ENCODE measurements at places on chromosomes 2 and 18.
A peak's percentile ranks its signal among the peaks of the same experiment; 100 is the strongest.

DNA sequence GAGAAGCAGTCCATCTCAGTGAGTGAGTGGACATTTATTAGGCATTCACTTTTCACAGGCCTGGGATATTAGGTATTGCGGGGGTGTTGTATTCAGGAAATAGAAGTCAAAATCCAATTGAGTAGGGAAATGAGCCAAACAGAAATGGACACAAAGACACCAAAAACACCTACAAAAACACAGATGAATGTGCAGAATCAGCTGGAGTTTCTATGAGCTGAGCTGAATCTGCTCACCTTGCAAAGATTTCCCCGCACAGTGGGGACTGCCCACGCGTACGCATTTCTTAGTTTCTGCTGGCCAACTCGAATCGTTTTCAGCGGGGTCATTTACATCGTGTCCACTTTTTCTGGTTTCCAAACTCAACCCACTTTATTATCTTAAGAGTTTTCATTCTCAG, 160.0 kb downstream of the BCL2 start:
- DNase-seq, result peak; percentile 77

GRCh38 chr2:60521626-60522025, 31.8 kb downstream of the BCL11A start:
- no peak for DNase-seq

DNA sequence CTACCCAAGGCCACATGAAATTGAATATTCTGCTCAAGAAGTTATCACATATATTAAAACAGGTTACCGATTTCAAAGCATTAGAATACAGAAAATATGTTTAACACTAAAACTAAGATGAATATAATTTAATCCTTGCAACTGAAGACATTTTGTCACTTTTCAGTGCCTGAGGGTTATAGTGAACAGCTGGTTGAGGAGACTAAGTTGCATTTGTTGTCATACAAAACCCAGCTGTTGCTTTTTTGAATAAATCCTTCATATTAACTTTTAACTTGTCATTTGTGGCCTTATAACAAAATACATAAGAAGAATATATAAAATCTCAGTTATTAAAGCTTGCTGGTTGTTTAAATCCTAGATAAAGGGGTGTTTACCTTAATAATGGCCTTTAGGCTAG, 37.5 kb downstream of the RBKS start:
- DNase-seq, result no peak

- DNase-seq, result no peak
Measured at GRCh38 chr2:156540706-156541105, 104.5 kb downstream of the GPD2 start.

- no peak for DNase-seq
Measured at GRCh38 chr2:118806797-118807667, 40.4 kb downstream of the EN1 start.

- no peak for DNase-seq
Measured at GRCh38 chr2:164046040-164046439, 310.2 kb upstream of the FIGN start.

DNA sequence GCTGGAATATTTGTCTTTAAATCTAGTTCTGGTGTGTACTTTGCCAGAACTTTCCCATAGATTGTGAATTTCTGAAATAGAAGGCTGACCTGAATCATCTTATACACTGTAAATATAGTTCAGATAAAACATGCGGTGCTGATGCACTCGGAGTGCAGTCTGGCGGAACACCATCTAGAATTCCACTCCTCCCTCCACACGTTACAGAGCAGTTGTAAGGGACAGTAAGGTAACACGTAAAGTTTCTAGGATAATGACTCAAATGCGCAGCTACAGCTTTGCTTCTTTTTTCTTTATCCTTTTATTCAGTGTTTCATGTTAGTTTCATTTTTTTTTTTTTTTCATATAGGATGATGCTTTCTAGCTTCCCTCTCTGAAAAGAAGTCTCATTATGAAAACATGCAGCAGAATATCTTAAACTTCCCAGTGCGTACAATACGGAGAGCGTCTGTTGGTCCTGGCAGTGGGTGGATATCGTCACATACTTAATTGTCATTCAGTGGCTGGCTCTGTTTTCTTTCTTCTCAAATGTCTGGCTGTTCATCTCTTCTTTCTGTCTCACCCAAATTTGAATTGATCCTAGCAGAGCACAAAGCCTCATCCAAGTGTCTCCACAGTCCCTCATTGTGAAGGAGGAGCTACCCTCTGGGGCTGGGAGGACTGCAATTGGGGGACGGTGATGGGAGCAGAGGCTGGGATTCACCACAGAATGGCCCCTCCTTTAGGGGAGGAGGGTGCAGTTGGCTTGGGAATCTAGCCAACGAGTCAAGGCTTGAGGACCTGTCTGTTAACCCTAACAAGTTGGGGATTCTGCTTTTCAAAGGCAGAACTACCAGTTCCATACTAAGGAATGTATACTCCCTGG, 138.8 kb downstream of the MYT1L start:
- DNase-seq, result no peak

DNA sequence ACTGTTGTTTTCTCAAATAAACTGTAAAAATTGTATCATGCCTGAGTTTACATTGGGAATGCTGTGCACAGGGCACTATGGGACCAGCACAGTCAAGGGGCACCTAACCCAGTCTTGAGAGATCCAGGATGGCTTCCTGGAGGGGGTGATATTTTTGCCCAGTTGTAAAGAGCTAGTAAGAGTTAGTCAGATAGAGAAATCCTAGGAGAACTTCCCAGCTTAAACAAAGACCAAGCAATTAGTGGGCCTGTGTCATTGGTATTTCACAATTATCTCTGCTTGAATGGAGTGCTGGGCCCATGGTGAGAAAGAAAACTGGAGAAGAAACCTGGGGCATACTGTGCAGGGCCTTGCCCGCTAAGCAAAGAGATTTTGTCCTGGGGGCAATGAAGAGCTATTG, 12.2 kb downstream of the XDH start:
- no peak for DNase-seq

- no peak for DNase-seq
Measured at GRCh38 chr18:21483051-21483450, 117.5 kb downstream of the ESCO1 start.

DNA sequence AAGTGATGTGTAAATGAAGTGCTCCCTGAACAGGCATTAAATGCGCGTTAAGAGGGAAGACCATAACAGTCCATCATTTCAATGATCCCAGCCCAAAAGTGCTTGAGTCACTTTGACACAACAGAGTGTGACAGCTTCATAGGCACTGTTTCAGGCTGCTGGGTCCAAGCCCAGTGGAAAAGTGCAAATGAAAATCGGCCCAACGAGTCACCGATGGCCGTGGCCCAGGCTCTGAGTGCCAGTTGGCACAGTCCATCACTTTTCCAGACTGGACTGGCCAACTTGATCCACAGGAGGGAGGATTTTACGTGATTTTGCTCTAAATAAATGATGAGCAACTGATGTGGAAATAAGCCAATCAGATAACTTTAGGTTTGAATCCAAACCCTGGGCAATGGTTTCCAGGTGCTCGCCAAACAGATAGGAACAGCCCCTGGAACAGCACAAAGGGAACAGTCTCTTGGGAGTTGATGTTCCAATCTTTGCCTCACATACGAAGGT, 114.0 kb downstream of the SP3 start:
- no peak for DNase-seq

DNA sequence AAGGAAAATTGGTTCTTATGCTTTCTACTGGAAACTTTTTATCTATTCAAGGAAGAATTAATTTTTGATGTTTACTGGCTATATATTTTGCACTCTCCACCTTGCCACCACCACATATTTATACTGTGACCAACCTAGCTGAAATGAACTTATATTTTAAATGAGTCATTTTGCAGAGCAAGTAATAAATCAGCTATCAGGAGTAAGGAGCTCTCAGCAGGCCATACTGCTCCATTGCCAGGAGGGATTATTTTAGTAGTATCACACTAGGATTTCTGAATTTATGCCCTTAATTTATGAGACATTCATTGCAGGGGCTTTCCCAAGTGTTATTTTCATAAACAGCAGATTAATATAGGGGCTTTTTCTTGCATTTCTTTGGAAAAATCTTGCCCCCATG, 125.8 kb upstream of the CYP1B1 start:
- no peak for DNase-seq

GRCh38 chr2:529424-529823, 147.8 kb downstream of the TMEM18 start:
- DNase-seq, result no peak

DNA sequence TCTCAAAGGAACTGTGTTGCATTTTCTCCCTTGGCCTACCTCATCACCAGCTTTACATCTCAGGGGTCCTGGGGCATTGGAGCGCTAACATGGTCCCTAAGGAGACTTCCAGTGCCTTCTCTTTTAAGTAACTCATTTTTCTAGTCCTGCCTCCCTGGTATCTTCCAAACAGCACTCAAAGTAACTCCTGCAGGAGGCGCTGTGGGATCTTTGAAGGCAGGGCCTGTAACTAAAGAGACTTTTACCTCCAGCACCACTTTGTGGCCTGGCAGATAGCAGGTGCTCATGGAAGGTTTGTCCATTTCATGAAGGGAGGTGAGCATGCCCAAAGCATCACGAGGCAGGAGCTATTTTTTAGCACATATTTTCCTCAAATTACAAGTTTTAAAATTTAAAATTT, 411.0 kb upstream of the GYPC start:
- peak; percentile 61 for DNase-seq

GRCh38 chr2:113273027-113273551, 5.6 kb downstream of the PAX8 start:
- DNase-seq, result peak; percentile 28

DNA sequence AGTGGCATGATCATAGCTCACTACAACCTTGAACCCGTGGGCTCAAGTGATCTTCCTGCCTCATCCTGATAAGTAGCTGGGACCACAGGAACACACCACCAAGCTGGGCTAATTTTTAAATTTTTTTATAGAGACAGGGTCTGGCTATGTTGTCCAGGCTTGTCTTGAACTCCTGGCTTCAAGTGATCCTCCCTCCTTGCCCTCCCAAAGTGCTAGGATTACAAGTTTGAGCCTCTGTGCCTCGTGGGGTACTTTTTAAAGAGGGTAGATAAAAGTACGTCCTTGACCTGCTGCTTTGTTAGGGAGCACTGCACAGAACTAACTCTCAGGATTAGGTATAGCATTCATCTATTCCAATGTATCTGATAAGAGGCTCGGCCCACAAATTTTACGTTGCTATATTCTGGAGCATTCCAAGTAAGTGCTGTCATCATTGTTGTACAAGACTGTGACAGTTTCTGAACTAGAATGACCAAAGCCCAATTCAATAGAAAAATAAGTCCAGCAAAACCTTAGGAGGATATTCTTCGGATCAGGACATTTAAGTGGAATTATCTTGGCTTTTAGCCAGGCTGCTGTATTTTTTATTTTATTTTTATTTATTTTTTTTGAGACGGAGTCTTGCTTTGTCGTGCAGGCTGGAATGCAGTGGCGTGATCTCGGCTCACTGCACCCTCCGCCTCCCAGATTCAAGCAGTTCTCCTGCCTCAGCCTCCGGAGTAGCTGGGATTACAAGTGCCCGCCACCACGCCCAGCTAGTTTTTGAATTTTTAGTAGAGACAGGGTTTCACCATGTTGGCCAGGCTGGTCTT, 4.1 kb downstream of the MTCL1 start:
- no peak for DNase-seq

DNA sequence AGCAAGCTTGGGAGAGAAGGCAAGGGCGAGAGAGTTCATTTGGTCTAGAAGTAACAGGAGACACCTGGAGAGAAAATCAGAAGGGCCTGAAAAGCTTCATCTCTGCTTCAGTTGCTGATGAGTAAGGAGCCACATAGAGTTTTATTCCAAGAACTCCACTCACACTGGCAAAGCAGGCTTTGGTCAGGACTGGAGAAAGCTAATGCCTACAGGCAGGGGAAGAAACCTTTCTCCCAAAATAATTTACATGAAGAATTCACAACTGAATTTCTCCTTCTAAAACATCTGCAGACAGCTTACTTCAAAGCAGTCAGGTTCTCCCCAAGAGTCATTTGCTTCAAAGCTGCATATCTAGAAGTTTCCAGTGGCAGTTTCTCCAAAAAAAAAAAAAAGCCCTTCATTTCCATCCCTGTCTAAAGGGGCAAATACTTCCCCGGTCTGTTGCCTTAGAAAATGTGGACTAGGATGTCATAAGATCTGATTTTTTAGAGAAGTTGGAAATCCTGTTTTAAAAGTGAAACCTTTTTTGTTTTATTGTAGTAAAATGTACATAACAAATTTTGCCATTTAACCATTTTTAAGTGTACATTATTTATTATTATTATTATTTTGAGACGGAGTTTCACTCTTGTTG, 46.3 kb downstream of the TMEM247 start:
- no peak for DNase-seq

- DNase-seq, result no peak
Measured at GRCh38 chr18:65227970-65228369, 522.8 kb upstream of the CDH7 start.

GRCh38 chr2:149167941-149168340, 129.4 kb downstream of the LYPD6B start:
- no peak for DNase-seq

DNA sequence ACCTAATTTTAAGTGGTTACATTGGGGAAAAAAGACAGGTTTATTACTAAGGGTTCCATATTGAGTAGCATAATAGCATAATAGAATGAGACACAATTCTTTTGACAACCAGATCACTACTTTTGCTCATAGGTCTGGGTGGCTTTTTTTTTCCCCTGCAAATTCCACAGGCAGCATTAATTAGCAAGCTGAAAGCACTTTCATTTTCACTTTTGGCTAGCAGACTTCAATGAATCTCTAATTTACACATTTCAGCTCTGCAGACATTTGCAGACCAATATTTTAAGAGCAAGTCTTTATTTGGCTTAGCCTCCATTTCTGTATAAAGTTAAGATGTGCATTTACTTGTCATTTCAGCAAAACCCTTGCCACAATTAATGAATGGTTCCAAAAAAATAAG, 185.5 kb downstream of the NOL4 start:
- no peak for DNase-seq

DNA sequence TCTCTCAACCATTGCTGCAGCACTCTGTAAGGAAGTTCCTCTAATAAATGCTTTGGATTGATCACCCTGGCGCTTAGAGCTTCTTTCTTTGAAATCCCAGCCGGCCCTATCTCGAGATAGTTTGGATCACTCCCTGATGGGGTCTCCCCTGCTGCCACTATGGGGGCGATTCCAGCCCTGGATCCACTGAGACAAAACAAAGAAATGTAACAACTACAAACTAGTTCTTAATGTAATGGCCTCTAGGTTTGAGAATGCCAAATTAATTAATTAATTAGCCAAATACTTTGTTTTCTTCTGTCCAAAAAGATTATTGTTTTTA, 15.2 kb downstream of the SRSF7 start:
- peak; percentile 8 for DNase-seq

DNA sequence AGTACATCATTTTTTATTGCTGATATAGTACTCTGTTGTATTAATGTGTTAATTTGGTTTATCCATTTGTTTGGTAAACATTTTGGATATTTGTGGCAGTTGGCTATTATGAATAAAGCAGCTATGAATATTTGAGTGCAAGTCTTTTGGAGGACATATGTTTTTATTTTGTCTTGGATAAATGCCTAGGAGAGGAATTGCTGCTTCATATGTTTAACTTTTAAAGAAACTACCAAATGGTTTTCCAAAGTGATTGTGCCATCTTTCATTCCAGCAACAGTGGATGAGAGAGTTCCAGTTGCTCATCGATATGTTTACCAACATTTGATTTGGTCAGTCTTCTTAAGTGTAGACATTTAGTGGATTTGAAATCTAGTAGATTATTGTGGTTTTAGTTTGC, 51.8 kb downstream of the MERTK start:
- no peak for DNase-seq
